ENCODE measurements at places on chromosomes 13 and 19.

- DNase-seq = peak; percentile 95
Measured at GRCh38 chr19:18995804-18996241, 37.5 kb downstream of the SUGP2 start.

- DNase-seq = no peak
Measured at GRCh38 chr13:113057084-113057483, 48.5 kb upstream of the F7 start.

GRCh38 chr13:40518481-40518882 is 148.0 kb downstream of the FOXO1 start:
- no peak for DNase-seq

DNA sequence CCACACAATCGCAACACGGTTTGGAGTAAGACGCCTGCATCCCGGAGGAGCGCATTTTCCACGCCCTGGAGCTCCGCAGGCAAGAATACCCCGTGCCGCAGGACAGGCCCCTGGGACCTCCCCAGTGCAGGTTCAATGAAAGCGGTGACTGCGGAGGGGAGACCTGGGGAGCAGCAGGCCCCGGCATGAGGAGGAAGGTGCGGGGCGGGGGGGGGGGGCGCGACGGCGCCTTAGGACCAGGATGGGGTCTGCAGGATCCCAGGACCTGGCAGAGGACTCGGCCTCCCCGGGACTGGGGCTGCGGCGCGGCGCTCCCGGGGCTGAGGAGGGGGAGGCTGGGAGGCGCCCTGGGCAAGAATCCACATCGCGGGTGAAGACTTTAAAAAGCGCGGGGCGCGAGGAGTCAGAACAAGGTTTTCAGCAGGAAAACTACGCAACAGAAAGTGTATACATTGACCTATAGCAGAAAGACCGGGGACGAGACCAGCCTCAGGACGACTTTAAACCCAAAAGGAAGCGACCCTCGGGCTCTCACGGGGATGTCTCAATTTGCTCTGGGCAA is 432 bp downstream of the ZNF611 start:
- no peak for DNase-seq

DNA sequence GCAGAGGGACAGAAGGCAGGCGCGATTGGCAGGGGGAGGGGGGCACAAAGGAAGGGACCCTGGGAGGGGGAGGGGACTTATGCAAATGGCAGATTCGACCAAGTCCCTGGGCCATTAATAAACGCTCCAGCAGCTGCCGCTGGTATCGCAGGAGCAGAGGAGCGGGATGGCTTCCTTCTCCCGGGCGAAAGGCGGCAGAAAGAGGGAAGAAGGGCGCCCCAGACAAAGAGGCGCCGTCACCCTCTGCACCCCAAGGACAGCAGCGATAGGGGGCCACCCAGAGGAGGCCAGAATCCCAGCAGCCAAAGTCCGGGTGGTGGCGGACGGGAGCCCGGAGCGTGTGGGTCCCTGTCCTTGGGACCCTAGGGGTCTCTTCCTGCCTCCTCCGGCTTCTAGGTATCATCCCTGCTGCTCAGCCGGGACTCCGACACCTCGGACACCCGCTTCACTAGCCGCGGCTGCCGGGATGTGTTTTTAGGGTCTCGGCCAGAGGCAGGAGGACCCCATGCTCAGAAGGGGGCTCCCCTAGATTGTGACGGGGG is 1.9 kb downstream of the PTPRS start:
- no peak for DNase-seq

- DNase-seq = no peak
Measured at GRCh38 chr19:48874303-48875135, 2.3 kb downstream of the PPP1R15A start.
